ENCODE measurements at places on chromosomes 12 and 14. TPM values are rescaled to one million over a fixed set of nuclear protein-coding genes. Genes with fewer than 3 reads are reported as not detected.

The RALGAPA1 gene
- 24.0 TPM for total RNA-seq

The SLC41A2 gene
- 20.4 TPM for total RNA-seq

The DCN gene
- not detected for total RNA-seq

The NKX2-1 gene
- total RNA-seq, result not detected

The C12orf56 gene
- 5.7 TPM for total RNA-seq

The CD4 gene
- not detected for total RNA-seq

The SERPINA3 gene
- total RNA-seq, result not detected

The NRDE2 gene
- 29.5 TPM for total RNA-seq

The ACSS3 gene
- total RNA-seq, result not detected

The SPX gene
- not detected for total RNA-seq

The CDH24 gene
- total RNA-seq, result 16.4 TPM

The EFS gene
- total RNA-seq, result 0.23 TPM

The KCNH3 gene
- 0.12 TPM for total RNA-seq

The IL22 gene
- total RNA-seq, result not detected

The SALL2 gene
- total RNA-seq, result 4.1 TPM

The EIF2B2 gene
- 113 TPM for total RNA-seq

The PRB2 gene
- total RNA-seq, result not detected

The SRRM4 gene
- under 0.01 TPM for total RNA-seq

The ACSM4 gene
- total RNA-seq, result not detected

The ACACB gene
- 21.7 TPM for total RNA-seq

The DAO gene
- total RNA-seq, result not detected

The COL2A1 gene
- total RNA-seq, result 6.7 TPM

The C1R gene
- 4.4 TPM for total RNA-seq

The GLT8D2 gene
- total RNA-seq, result 1.6 TPM

The MYH6 gene
- not detected for total RNA-seq

The TAS2R46 gene
- total RNA-seq, result 1.5 TPM

The DBX2 gene
- not detected for total RNA-seq

The KLRK1 gene
- not detected for total RNA-seq

The SLC35F4 gene
- total RNA-seq, result not detected

The HOXC4 gene
- 2.6 TPM for total RNA-seq

The KRT1 gene
- total RNA-seq, result not detected

The GPR137C gene
- 0.63 TPM for total RNA-seq

The KLHL28 gene
- 2.4 TPM for total RNA-seq

The CLEC4C gene
- total RNA-seq, result not detected

The IL31 gene
- total RNA-seq, result not detected

All from PC-3 (cell line).